NCI-H187 (cell line): ENCODE measurements at places on chromosomes 2 and 18.

- no peak for DNase-seq
These were observed 36.4 kb upstream of the PXDN start for GRCh38 chr2:1780693-1781092.

- no peak for DNase-seq
These were observed 191.6 kb downstream of the TCF4 start for GRCh38 chr18:55396267-55396905.

DNA sequence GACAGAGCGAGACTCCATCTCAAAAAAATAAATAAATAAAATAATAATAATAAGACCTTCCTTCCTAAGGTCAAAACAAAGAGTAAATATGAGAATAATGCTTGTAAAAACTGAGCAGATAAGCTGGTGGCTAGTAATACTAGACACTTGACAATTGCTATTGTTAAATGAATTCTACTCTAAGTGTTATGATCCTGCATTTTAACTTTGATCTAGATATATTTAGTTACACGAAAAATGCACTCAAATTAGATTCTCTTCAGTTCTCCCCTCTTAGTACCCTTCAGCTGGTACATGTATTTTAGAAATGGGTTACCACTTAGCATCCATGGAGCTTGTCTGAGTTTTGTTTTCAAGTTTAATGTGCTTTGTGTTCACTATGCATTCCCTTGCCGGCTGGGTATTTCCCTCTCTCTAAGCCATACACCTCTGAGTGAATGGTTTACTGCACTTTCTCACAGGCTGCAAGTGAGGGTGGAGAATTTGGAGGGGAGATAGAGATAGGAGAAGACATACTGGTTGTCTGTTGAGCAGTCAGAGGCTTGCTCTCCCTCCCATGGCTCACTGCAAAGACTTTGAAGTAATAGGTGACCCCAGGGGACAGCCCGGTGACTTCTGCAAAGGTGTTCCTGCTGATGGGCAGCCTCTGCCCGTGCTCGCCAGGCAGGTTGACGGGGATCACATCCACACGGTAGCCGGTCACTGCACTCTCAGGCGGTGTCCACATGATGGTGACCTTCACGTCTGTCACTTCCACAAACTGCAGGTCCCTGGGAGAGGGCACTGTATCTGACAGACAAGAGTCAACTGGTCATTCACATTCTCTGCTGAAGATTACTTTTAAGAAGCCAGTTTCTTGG lies 29.9 kb downstream of the FN1 start:
- DNase-seq: no peak

DNA sequence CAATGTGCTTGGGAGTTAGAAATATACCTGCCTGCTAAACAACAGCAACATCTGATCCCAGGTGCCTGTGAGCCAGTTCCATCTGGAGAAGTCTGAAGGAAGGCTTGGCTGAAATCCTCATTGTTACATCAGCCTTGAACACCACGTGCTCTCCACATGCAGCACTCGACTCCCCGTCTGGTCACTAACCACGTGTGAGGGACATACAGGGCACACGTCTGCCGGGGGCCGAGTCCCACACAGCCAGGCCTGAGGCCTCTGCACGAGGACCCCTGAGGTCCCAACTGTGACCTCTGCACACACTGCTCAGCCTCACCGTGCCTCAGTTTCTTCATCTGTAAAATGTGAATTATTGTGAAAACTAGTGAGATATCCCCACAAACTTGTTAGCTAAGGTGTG lies 236.5 kb upstream of the SALL3 start:
- DNase-seq: no peak

- DNase-seq: no peak
These were observed 31.0 kb downstream of the PLEK start for GRCh38 chr2:68396093-68396492.

DNA sequence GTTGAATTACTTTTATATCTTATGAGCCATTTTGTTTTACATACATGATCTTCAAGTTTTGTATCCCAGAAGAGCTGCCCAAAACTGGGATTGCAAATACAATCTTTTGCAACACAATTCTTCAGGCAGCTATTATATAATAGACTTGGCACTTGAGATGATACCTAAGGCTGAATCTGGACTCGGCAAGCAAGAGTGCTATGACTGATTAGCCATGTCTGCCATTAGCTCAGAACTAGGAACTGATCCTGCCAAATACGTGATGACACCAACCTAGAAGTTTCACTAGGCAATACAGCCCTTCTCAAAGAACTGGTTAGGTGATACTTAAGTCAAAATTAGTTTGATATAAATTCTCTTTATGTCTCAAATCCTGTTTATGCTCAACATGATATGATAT lies 619.6 kb downstream of the CPS1 start:
- no peak for DNase-seq

GRCh38 chr2:113198790-113199612 lies 25.2 kb downstream of the PSD4 start:
- DNase-seq: peak; percentile 47

DNA sequence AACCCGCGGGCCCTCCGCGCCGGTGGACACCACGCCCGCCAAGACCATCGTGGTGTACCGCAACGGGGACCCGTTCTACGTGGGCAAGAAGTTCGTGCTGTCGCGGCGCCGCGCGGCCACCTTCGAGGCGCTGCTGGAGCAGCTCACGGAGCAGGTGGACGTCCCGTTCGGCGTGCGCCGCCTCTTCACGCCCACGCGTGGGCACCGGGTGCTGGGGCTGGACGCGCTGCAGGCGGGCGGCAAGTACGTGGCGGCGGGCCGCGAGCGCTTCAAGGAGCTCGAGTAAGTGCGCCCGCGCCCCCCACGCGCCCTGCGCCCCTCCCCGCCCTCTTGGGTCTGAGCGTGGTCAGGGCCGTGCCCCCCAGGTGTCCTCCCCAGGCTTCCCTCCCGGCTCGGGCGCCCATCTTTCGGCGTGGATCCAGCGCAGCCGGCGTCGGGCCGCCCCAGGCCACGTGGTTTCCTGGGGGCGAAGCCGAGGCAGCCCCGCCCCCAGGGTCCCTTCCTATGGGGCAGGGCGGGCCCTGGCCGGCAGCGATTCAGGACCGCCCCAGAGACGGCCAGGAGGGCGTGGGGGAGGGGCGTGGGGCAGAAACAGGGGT lies 481 bp downstream of the DCDC2C start:
- no peak for DNase-seq

GRCh38 chr18:74179623-74180199 lies 31.4 kb downstream of the TIMM21 start:
- DNase-seq: no peak

DNA sequence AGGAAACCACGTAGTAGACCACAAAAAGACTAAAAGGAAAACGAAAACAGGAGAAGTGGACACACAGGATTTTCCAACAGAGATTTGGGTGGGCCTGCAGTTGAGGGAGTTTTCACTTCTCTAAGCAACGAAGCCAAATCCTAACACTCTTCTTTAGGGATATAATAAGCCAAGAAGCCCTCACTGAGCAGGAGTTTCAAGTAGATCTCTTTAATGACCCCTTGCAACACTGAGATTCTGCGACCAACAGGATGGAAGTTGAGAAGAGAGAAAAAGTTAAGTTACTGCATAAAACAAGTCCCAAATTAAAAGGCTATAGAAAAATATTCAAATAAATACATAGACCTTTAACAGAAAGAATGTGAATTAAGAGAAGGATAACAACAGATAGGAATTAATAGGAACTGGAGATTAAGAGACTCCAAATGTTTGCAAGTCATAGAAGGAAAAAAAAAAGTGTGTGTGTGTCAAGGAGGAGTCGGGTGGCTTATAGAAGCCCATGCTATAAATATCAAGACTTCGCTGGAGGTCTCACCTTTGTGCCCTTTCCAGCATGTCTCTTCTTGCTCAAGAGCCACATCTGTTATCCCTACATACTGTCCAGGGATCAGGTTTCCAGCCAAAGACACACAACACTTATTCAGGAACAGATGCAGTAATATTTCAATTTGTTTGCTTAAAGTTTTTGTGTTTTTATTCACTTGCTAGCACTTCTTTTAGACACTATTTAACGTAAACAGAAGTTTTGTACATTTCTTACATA lies 69.4 kb upstream of the ARHGAP28 start:
- DNase-seq: no peak

- no peak for DNase-seq
These were observed 47.6 kb downstream of the PDE1A start for GRCh38 chr2:182379241-182379640.

GRCh38 chr2:236162031-236162845 lies 5.9 kb downstream of the GBX2 start:
- no peak for DNase-seq

- DNase-seq: no peak
These were observed 44.3 kb upstream of the REL start for GRCh38 chr2:60837123-60837522.

GRCh38 chr2:238458651-238459050 lies 31.9 kb downstream of the ASB1 start:
- no peak for DNase-seq

DNA sequence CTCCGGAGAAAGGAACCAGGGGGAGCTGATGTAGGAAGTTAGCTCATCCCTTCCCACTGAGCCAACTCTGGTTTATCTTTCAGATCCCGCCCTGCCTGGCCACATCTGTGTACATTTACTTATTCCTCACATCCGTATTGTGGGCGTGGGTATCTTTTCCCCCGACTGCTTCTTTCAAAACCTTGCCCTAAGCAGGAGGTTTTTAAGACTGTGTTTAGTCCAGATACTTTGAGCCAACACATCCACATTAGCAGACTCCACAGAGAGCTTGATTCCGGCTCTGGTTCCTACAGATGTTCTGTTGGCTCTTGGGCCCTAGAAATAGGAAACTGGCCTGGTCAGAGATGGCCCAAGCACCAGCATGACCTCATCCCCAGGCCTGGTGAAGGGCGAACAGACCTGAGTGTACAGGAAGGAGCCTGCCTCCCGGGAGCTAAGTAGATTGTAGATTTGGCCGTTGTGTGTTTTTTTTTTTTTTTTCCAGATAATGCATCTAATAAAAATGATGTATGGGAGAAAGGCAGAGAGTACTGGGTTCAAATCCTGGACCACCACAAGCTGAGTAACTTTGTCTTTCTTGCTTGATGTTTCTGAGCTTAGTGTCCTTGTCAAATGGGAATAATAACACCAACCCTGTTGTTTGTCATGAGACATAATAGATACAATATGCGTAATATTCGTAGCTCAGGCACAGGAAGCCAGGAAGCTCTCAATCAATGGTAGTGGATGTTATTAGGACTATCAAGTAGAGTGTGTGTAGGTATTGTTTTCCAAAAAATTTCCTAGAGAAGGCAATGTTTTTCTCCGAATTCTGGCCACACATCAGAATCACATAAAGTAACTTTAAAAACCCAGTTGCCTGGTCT lies 92.3 kb downstream of the PRKCE start:
- no peak for DNase-seq

- DNase-seq: no peak
These were observed 119.0 kb downstream of the PMAIP1 start for GRCh38 chr18:60018618-60019462.

DNA sequence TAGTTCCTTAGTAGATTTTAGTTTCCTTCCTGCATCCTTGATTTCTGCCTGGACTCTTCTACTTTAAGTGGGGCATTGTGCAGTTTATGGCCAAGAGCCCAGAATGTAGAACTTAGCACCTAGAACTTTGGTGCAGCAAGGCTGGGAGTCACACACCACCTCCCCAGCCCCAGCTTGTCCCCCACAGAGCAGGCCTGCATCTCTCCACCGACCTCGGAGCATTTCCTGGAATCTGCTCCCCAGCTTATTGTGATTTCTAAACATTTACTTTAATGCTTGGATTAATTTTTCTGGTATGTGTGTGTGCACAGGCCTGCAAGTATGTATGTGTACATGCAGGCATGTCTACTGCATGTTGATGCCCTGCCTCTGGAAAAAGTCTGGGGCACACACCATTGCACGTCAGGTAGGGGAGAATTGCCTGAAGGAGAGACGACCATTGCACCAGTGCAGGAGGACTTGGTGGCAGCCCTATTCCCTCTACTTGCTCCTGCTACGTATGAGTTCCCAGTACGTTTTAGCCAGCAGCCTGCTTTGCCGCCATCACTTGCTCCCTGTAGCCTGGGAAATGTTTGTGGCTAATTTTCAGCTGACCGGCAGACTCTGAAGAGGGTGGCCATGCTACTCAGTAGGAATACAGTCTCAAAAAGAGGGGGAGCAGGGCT lies 419.9 kb upstream of the HS6ST1 start:
- DNase-seq: no peak

DNA sequence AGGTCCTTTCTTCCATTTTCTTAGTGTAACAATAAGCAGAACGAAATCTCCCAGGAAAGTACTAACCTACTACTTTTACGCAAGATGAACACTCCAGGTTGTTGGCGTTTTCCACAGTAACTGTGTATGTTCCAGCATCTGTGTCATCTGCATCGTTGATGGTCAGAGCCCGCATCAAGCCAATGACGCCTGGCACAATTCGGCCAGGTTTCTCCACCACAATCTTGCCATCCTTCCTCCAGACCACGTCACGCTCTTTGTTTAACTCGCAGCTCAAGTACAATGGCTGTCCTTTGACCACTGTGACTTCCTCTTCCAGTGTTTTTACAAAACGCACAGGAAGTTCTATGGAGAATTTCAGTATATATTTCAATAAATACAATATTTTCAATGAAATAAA lies 155.6 kb downstream of the PLEKHA3 start:
- DNase-seq: no peak

DNA sequence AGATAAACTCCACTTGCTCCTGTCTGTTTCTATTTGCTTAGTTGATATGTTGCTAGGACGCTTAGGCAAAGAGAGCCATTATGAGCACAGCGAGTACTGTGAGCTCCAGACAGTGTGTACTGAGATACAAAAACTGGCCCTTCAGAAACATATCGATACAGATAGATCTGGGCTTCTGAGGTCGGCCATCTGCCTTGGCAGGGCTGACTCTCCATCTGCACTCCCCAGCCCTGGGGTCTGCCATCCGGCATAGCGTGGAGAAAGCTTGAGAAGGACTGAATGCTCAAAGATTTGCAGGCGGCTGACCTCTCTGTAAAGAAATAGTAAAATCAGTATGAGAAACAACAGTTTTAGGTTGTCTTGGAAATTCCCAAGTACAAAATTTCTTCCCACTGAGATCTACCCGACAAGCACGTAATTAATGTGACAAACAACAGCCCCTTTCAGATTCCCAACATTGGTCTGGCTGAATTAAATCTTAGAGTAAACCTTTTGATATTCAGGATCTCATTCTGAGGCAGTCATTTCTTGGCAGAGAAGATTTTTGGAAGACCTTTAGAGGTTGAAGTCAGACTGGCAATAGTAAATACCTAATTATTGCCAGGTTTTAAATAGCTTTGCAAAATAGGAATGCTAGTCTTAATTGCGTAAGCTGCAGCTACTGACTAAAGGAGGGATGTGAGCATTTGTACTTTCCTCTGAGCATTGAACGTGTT lies 127.4 kb downstream of the CHST9 start:
- peak; percentile 10 for DNase-seq
